ENCODE measurements at places on chromosomes 12 and 14.

- DNase-seq, result no peak
Measured at GRCh38 chr14:28603606-28604005, 163.0 kb upstream of the FOXG1 start.

- DNase-seq, result no peak
Measured at GRCh38 chr14:54782751-54783659, 119.6 kb downstream of the GCH1 start.

DNA sequence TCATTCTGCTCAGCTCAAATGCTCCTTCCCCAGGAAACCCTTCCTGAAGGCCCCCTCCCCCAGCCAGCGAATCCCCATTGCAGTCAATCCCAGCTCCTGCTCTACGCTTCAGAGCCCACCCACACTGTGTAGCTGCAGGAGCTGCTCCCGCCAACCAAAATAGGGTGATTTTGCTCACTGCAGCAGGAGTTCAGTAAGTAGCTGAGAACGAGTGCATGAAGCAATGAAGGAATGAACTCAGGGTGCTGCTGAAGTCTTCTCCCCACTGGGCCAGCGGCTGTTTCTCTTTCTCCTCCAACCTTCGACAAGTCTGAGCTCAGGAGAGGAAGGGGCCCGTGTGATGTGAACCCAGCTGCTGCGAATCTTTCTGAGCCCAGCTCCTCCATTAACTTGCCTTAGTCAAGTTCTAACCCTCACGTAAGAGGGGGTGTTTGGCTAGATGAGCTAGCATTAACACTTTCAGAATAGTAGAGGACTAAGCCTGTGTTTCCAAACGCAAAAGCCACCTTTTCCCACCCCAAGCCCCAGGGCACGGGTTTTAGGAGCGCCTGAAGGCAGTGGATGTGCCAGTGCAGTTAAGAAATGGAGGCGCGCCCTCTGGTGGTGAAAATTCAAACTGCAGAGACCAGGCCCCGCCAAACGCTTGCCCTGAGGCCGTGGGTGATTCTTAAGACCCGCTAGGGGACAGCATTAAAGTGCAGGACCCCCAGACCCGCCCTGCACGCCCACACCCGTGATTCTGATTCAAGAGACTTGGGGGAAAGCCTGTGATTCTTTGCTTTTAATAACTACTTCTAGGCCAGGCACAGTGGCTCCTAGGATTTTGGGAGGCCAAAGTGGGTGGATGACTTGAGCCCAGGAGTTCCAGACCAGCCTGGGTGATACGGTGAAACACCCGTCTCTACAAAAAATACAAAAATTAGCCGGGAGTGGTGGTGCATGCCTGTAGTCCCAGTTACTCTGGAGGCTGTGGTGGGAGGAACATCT, 11.9 kb upstream of the SERPINA4 start:
- DNase-seq, result peak; percentile 64

- DNase-seq, result no peak
Measured at GRCh38 chr12:89369166-89369565, 16.9 kb upstream of the DUSP6 start.

- DNase-seq, result peak; percentile 71
Measured at GRCh38 chr12:11981121-11981733, 89.5 kb upstream of the BCL2L14 start.

- DNase-seq, result no peak
Measured at GRCh38 chr12:24919346-24920001, 29.4 kb downstream of the BCAT1 start.

- no peak for DNase-seq
Measured at GRCh38 chr12:4766445-4766844, 46.2 kb downstream of the GALNT8 start.

GRCh38 chr14:33580841-33581240, 370.0 kb downstream of the EGLN3 start:
- no peak for DNase-seq

DNA sequence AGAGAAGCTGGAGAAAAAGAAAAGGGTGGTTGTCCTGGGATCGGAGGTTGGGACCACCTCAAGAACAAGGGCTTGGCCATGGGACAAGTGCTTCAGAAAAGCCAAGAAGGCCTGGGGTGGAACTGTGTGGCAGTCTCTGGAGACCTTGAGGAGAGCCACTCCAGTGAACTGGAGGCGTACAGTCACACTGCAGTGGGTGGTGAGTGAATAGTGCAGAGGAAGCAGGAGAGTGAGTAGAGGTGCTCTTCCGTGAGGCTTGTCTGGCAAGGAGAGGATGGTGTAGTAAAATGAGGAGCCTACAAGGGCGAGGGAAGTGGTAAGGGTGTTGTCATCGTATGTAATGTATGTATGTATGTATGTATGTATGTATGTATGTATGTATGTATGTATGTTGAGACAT, 20.9 kb downstream of the RASSF3 start:
- no peak for DNase-seq

DNA sequence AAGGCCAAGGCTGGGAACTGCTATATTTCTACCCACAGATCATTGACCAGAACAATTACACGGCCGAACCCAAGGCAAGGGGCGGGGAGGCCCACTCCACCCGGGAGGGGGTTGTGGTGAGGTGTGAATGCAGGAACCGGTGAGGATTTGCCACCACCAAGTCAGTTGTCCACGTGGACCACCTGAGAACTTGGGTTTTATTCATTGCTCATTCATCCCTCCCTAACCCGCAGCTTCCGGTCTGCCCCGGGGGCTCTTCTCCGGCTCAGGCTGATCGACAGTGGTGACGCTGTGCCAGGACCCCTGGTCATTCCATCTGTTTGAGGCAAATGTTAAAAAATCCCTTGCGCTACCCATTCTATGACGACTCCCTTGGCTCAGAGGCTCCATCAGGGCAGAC, 127.7 kb upstream of the RTL1 start:
- no peak for DNase-seq

- no peak for DNase-seq
Measured at GRCh38 chr12:106066051-106066705, 72.6 kb downstream of the NUAK1 start.

DNA sequence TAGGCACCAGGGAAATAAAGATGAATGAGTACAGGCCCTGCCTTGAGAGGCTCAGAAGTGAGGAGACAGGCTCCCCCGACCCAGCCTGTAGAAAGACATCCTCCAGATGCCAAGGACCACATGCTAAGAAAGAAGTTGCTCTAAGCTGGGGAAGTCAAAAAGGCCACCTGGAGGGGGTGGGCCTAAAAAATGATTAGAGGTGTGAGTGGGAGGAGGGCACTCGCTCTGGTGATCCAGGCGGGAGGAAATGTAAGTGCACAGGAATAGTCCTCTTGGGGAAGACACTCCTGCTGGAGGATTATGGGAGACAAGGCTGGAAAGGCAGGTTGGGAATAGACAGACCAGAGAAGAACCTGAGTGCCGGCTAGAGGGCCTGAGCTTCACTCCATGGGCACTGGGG, 32.2 kb downstream of the SMUG1 start:
- no peak for DNase-seq

- no peak for DNase-seq
Measured at GRCh38 chr12:100698518-100698917, 96.1 kb upstream of the ANO4 start.

- no peak for DNase-seq
Measured at GRCh38 chr14:76997257-76997970, 31.1 kb downstream of the IRF2BPL start.

- peak; percentile 74 for DNase-seq
Measured at GRCh38 chr12:53352331-53353256, 16.4 kb upstream of the SP7 start.

DNA sequence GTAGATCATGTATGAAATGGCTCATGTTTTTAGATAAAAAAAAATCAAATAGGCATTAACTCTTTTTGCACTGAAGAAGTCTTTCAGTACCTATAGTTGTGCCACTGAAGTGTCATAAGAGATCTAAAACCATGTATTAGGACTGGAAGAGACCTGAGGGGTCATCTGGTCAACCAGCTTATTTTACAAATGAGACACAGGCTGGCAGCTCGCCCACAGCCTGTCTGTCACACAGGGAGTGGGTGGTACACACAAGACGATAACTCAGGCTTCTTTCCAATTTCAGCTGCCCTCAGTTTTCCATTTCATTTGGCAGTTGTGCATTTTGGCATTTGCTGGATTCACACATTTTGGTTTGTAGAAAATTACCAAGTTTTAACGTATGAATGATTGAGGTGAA, 34.7 kb downstream of the C12orf75 start:
- DNase-seq, result no peak

DNA sequence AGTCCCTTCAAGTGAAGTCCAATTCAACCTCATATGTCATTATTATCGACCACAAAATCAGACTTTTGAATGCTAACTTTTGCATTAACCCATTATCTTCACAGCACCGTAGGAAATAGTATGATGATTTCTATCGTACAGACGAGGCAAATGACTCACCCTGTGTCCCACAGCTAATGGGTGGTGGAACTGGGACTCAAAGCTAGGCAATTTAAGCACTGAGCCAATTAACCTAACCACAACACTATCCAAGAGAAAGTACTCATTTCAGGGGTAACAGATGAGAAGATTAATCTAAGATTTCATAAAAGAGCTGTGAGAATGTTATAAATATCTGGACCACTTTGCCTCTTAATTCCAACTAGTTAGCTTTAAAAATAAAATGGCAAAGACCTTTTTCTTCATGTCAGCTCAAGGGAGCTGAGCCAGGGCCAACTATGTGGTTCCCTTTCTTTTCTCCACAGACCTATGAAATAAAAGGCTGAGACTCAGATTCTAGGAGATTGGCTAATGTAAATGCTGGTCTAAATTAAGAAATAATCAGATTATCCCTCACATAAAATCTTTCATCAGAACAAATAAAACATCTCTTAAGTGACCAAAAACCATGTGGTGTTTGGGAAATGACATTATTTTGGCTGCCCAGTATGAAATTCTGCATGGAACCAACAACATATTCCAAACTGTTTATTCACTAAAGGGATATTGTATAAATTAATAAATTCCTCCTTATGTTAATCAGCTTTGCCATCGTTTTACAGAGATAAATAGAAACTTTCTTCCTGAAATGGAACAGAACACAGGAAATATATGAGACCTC, 4.9 kb downstream of the PTGER2 start:
- DNase-seq, result no peak

GRCh38 chr14:24070285-24071143, 848 bp upstream of the CPNE6 start:
- no peak for DNase-seq

DNA sequence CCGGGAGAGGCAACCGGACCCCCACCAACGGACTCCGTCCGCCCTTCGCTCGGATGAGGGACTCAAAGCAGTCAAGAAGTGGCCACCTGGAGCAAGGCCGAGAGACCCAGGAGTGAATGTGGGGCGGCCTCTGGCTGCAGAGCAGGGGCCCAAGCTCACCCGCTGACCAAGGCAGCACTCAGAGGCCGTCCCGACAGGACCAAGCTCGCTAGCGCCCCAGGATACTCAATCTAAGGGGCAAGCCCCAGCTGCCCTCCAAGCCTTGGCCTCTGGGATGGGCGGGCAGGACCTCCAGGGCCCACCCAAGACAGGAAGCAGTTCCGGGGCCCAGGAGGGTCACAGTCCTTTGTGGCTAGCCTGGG, 936 bp downstream of the AKT1 start:
- no peak for DNase-seq

- DNase-seq, result no peak
Measured at GRCh38 chr14:28382444-28383190, 384.0 kb upstream of the FOXG1 start.

GRCh38 chr14:105430565-105430964, 10.9 kb downstream of the MTA1 start:
- DNase-seq, result no peak

DNA sequence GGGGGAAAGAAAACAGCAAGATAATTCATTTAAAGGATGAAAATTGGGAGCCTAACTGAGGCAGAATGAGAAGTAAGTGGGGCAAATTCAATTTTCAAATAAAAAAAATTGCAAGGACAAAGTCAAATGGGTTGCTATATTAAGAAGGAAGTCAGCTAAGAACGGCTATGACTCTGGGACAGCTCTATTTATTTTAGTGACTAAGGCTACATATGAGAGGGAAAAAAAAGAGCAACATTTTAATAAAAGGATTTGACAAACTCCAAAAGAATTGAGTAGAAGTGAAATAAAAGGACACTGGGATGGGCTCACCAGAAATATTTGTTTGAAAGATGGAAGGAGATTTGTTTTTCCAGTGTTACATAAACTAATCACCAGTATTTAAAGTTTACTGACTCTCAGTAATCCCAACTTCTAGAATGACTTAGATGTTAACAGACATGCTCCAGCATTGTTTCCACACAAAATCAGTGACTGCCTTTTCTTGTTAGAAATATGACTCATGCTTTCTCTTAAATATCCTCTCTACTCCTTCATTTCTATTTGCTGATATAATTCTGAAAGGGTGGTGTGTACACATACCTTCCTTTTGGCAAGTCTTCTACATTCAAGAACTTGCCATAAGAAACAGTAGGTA, 198.5 kb downstream of the SLC25A21 start:
- DNase-seq, result no peak

- no peak for DNase-seq
Measured at GRCh38 chr12:97324471-97324870, 138.1 kb upstream of the RMST start.

- DNase-seq, result no peak
Measured at GRCh38 chr12:131618303-131618658, 92.6 kb upstream of the SFSWAP start.

DNA sequence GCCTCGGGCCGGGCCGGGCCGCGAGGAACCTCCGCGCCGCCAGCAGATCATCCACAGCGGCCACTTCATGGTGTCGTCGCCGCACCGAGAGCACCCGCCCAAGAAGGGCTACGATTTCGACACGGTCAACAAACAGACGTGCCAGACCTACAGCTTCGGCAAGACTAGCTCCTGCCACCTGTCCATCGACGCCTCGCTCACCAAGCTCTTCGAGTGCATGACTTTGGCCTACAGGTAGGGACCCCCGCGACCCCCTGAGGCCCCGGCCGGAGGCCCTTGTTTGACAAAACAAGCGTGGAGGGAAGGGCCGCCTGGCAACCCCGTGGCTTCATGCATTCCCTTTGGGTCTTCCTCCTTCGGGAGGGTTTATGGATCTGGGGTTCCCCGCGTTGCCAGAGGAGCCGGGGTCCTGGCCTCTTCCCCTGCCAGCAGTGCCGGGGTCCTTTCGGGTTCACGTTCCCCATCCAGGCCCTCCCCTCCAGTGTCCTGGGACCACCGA, 526 bp downstream of the MLXIP start:
- DNase-seq, result peak; percentile 44

DNA sequence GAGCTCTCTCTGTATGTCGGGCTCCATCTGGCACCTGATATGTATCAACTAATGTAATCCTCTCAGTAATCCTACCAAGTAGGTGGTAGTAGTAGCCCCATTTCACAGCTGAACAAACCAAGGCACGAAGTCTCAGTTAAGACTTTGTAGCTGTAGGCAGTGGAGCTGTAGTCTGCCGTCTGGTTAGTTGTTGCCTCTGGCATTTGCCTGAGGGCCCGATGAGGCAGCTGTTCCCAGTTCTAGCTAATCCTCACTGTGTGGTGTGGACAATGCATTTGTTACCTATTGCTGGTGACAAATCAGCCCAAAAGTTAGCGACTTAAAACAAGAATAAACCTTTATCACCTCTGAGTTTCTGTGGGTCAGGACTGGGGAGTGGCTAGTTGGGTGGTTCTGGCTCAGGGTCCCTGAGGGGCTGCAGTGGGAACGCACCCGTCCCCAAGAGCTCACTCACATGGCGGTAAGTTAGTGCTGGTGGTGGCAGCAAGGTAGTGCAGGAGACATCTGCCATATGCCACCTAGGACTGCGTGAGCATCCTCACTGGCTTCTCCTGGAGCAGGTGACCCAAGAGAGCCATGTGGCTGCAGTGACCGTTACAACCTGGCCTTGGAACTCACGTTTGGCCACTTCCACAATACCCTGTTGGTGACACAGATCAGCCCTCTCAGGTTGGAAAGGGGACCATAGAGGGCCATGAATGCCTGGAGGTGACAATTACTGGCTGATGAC, 5.6 kb downstream of the AACS start:
- DNase-seq, result no peak

GRCh38 chr12:12349711-12350665, at the start of gene MANSC1:
Gene MANSC1, minus strand, starts transcription at chr12:12350242. Its CDS starts 6,928 bp downstream, at chr12:12343314.
- peak; percentile 56 for DNase-seq

Measured in naive thymus-derived CD4-positive, alpha-beta T cell (primary cell).